Stimulated activated CD8-positive, alpha-beta memory T cell treated with anti-CD3 and anti-CD28 coated beads, Interleukin-12 subunit alpha, Interleukin-12 subunit beta, amount 100 ng/mL, for 1 hour (primary cell): ENCODE measurements at places on chromosomes 2 and 18.

DNA sequence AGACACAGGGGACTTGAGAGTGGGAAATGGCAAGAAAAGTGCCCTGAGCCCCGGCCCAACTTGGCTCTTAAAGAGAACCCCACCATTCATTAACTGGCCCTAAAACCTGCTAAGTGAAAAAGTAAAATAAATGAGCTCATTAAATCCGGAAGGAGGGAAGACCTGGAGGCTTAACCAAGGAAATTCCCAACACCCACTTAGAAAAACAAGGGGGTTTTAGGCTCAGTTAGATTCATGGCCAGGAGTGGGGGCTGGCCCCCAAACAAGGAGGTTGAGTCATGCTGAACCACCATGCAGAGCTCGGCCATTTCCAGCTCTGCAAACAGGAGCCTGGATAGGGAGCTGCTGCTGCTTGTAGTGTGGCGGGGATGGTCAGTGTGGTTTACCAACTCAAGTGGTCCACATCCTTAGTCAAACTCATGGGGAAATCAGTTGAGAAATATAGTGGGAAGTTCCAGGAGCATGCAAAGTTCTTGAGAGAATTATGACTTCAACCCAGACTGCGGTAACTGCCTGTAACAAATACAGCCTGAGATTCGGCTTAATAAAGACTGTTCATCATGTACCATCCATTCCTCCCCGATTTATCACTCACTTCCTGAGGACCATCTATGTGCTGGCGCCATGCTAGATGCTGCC, 39.7 kb upstream of the MRPL19 start:
- DNase-seq, result no peak

DNA sequence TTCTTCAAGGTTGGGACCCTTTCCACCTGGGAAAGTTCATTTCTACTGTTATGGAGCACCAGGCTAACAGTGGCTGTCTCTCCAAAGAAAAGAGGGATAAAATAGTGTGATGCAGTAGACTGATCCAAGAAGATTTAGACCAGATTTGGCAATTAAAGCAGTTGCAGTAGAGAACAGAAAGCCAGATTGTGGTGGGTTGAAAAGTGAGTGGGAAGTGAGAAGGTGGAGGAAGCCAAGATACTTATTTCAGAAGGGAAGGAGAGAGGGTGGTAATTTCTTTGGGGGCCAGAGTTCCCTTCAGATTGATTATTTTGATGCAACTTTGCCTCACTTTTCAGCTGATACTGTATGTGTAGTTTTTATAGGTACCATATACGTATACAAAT, 8.0 kb downstream of the MYL12B start:
- no peak for DNase-seq

GRCh38 chr2:212911011-212911410, 240.4 kb downstream of the IKZF2 start:
- no peak for DNase-seq

- peak; percentile 13 for DNase-seq
Observed at GRCh38 chr2:144459937-144460336, 60.0 kb downstream of the ZEB2 start.

DNA sequence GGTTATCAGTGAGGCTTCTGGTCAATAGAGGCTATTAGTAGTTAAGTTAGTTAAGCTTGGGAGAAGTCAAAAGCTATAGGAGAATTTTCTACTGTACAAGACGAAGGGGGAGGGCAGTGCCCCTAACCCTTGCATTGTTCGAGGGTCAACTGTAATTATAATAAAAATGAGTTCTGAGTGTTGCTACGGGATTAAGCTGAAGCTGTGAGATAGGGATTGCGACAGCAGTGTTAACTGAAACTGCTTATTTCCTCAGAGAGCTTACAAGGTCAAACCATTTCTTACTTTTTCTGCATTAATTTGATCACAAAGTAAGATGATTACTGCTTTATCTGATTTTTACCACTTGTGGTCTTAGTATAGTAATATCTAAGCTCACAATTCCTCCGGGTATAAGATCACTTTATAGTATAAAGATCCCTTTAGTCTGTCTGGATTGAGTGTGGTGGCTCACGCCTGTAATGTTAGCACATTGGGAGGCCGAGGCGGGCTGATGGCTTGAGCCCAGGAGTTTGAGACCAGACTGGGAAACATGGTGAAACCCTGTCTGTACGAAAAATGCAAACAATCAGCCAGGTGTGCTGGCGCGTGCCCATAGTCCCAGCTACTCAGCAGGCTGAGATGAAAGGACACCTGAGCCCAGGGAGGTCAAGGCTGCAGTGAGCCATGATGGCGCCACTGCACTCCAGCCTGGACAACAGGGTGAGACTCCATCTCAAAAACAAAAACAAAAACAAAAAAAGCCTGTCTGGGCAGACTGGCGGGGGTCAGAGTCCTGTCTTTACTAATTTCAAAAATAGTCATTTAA, 119.5 kb upstream of the TLK1 start:
- no peak for DNase-seq

- no peak for DNase-seq
Observed at GRCh38 chr2:168216351-168217005, 30.9 kb downstream of the STK39 start.

- no peak for DNase-seq
Observed at GRCh38 chr2:19109518-19109917, 248.9 kb downstream of the OSR1 start.

DNA sequence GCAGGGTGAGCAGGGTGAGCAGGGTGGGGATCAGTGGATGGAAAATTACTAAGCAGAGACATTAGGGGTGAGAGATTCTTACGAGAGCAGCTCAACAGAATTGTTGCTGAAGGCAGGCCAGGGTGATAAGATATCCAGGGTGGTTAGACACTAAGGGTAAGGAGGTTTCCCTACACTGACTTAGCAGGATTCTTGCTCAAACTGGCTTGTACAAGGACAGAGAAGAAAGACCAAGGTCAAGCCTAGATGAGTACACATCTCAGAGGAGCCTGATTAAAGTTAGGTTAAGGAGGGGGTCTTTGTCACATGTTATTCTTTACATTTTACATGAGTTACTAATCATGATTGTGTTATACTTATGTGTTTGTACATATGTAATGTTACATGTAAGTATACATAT, 262.8 kb upstream of the FANCL start:
- DNase-seq, result no peak

DNA sequence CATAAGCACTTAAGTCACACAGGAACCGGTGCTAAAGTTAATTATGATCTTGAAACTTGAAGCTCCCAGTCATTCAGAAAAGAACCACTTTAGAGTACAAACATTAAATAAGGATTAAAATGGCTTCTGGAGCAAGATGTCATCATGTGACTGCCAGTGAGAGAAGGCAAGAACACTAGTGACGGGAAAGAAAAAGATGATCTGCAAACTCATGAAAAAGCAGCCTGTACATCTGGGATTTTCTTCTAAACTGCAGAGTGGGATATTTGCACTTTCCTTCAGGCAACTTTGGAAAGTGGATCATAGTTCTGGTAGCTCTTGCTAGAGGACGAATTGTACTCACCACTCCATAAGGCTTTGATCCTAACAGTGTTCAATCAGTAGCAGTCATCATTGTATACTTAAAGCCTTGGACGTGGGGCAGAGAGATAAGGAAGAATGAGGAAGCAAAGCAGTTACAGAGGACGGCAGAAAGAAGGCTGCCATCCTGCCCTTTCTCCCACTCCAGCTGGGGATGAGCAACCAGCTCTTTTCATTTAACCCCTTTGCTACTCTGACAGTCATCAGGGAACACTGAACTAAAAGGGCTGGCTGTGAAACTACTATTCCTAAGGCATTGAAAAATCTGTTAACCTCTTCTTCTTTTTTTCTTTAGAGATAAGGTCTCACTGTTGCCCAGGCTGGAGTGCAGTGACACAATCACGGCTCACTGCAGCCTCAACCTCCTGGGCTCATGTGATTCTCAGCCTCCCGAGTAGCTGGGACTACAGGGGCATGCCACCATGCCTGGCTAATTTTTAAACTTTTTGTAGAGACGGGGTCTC, 18.1 kb downstream of the ABHD3 start:
- DNase-seq, result no peak
